Cardiac septum (tissue), 1 donor: ENCODE measurements at places on chromosomes 7 and 10.

DNA sequence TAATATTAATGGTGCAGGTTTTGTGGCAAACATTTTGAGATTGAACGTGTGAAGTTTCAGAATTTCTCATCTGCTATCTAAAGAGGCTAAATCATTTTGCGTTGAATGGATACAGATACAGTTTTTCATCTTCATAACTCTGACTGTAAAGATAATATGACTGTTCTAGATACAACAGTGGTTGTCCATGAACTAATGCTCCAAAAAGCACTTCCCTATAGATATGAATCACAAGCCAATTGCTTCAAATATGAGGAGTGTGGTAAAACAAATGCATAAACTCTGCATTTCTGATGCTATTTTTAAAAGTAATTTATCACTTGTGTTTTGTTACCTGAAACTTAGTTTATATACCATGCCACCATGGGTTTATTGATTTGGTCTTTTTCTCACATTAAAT lies 750.1 kb downstream of the MAGI2 start:
- no peak for DNase-seq

GRCh38 chr7:54559401-54559800 lies 17.2 kb downstream of the VSTM2A start:
- no peak for DNase-seq

DNA sequence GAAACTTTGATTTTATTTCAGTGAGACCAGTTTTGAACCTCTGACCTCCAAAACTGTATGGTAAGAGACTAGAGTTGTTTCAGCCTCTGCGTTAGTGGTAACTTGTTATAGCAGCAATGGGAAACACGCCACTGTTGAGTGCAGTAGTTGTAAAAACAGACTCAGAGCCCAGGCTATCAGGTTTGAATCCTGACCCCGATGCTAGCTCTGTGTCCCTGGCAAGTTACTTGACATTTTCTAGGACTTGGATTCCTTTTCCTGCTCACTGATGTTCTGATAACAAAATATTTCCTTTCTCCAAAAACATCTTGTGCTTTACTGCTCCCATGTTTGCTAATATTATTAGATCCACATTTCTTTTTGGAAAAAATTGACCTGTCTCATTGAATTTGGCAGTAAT lies 131.0 kb downstream of the PLXDC2 start:
- DNase-seq, result no peak

GRCh38 chr7:148708026-148708885 lies 9.6 kb downstream of the CUL1 start:
- DNase-seq, result no peak

DNA sequence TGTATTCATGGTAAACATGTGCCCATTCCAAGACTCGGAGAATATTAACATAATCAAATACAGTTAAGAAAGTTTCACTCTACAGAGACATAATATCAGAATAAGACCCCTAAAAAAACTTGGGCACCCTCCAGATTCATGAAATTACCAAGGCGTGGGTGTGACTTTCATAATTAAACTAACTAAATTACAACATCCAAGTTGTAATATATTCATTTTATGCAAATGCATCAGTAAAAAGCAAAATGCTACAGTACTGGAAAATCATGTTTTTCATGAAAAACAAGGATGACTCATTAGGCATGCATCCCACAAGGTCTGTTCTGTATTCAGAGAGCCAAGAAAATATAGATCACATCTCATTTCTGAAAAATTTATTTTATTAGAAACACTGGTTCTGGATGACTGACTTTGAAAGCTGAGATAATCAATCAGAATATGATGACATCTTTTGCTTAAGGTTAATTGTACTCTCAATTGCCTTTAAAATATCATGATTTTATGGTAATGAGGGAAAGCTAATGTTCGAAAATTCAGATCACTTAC lies 248.8 kb upstream of the SMIM30 start:
- DNase-seq, result no peak

DNA sequence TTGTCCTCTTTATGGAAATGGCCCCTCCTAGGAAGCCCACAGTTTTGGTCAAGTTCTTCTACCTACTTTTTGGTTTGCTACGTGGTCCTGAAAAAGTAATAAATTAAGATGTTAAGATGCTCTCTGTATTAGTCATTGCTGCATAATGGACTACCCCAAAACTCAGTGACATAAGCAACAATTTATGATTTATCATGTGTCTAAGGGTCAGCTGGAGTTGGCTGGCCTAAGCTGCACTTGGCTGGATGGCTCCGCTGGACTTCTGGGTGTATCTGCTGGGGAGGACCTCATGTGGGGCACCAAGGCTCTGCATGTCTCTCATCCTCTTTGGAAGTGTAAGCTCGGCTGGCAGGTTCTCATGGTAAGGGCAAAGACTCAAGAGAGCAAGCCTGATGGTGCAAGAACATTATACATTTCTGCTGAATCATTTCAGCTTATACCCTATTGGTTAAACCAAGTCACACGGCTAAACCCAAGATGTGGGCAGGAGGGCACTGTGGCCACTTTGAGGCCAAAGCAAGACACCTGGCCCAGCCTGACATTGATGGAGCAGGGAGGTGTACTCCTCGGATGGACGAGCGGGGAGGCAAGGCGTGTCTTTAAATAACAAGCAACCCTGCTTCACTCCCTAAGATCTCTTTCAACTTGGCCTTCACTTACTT lies 47.7 kb downstream of the TBXAS1 start:
- DNase-seq, result no peak

- DNase-seq, result no peak
Observed at GRCh38 chr10:83541046-83541445, 598.3 kb upstream of the GHITM start.

DNA sequence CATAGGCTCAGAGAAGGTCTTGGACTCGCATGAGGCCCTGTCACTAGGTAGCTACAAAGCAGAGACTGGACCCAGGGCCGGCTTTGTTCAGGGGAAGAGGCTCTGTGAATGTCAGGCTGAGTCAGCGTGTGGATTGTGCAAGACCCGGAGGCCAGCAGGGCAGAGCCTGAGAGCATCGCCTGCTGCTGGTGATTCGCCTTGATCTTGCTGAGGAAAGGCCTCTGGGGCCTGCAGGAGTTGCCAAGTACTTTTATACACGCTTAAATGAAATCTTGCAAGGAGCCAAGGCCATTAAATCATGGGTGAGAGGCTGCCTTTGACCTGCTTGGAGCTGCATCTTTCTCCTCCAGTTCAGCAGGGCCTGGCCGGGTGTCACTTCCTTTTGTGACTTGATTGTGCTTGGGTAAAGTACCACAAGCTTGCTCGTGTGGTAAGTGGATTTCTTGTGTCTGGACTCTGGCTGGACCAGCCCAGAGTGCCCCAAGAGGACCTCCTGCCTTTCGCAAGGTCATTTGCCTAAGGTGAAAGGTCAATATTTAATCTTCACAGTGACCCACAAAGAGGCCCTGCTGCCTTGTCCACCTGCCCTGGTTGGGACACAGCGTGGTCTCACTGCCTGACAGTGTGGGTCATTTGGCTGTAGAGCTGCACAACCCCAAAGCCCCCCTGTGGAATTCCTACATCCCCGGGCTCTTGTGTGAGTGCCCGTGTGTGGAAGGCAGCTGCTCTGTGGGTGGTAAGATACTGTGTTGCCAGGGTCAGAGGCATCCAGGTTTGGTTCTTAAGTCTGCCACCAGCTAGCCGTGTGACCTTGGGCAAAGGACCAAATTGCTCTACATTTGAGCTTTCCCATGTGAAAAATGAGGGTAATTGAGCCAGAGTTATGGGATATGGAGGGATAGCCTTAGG lies 38.6 kb upstream of the SH2D4B start:
- DNase-seq, result peak; percentile 95

- DNase-seq, result no peak
Observed at GRCh38 chr10:93030409-93030808, 30.2 kb upstream of the CYP26C1 start.

DNA sequence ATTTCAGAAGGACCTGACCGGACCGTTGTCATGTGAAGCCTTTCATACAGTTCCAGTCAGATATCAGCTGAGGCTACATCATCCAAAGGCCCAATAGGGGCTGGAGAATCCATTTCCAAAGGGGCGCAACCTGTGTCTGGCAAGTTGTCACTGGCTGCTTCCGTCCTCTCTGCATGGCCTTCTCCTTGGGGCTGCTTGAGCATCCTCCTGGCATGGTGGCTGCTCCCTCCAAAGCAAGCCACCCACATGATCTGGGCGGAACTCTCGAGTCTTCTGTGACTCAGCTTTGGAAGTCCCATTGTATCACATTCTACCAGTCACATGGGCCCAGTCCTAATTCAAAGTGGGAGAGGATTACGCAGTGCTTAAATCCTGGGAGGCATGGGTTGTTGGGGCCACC lies 207.0 kb upstream of the SHH start:
- DNase-seq, result no peak

DNA sequence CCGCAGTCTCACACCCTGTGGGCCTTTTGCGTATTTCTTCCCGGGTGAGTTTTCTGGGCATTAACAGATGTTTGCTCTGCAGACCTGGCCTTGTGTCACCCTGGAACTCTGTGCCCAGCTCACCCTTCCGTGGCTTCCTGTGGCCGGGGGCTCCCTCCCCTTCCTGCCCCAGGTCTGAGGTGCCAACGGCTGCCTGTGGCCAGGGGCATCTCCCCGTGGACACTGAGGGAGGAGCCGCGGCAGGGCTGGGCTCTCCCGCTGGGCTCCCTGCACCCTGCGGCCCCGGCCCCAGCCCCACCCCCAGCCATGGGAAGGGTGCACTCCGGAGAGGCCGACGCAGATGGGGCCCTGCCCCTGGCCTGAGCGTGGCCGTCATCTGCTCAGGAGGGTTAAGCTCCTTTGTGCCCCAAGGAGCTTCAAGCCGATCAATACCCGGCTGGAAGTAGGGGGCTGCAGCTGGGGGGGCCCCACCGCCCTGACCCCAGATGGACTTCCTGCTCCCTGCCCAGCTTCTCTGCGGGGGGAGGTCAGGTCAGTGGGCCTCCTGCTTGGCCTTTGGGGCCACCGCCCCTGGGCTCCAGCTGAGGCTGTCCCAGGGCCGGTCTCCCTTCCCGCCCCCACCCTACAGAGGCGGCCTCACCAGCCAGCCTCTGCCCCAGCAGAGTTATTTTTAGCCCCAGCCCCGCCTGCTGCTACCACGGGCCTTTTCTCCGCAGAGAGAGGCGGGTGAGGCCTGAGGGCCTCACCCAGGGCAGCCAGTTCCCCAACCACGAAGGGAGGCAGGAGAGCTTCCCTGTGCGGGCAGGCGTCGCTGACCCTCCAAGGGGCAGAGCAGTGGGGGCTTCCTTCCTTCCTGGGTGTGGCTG lies 24.2 kb downstream of the PWWP2B start:
- peak; percentile 89 for DNase-seq

- DNase-seq, result no peak
Observed at GRCh38 chr10:36675458-36675880, 449.9 kb upstream of the ANKRD30A start.

DNA sequence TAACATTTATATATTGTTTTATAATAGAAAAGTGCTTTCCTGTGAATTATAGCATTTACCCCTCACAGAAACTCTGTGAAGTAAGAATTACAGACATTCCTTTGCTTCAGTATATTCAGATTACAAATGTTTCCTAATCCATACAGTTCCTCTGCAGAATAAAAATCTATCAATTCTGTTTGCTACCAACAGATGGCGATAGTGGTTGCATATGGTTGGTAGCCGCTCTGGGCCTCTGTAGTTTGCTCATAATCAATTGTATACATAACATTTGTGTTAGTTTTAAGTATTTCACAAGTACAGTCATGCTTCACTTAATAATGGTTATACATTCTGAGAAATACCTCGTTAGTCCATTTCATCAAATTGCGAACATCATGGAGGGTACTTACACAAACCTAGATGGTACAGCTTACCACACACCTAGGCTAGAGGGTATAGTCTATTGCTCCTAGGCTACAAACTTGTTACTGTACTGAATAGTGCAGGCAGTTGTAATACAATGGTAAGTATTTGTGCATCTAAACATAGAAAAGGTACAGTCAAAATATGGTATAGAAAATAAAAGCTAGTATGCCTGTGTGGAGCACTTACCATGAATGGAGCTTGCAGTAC lies 94.4 kb upstream of the STEAP4 start:
- DNase-seq, result no peak

- no peak for DNase-seq
Observed at GRCh38 chr10:103665162-103665889, 171.8 kb downstream of the NEURL1 start.

GRCh38 chr7:70660154-70660818 lies 471.7 kb upstream of the GALNT17 start:
- no peak for DNase-seq

- no peak for DNase-seq
Observed at GRCh38 chr7:54856856-54857255, 97.8 kb upstream of the SEC61G start.

- DNase-seq, result no peak
Observed at GRCh38 chr7:151124899-151125399, 38.7 kb downstream of the AGAP3 start.

- DNase-seq, result no peak
Observed at GRCh38 chr10:61688551-61689308, 26.0 kb downstream of the CABCOCO1 start.

GRCh38 chr7:149022756-149023360 lies 5.4 kb downstream of the PDIA4 start:
- DNase-seq, result no peak

GRCh38 chr7:155918720-155919390 lies 106.6 kb upstream of the SHH start:
- DNase-seq, result no peak

DNA sequence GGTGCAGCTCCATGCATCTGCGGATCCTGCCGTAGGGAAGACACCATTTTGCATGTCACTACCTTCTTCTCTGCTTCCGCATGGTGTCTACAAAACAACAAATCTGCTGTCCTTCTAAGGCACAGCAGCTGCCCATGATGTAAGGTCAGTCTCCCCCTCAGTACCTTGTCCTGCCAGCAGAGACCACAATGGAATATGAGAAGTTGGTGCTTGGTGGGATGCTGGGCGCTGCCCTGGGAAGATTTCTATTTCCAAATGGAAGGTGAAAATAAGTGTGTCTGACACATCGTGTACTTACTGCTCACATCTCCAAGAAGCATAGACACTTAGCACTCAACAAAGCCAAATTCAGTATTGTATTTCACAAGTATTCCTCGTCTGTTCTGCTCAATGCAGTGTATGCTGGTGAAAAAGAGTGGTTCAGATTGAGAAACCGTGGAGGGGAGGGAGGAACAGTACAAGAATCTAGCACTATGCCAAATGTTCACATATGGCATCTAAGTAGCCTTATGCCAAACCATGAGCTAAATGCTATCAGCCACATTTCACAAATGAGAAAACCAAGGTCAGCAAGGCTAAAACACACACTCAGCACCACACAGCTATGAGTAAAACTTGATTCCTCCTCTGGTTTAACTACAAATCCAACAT lies 95.0 kb downstream of the GRB10 start:
- no peak for DNase-seq

- no peak for DNase-seq
Observed at GRCh38 chr7:77244222-77244934, 44.8 kb upstream of the FGL2 start.
